ENCODE measurements at places on chromosomes 12 and 14.

DNA sequence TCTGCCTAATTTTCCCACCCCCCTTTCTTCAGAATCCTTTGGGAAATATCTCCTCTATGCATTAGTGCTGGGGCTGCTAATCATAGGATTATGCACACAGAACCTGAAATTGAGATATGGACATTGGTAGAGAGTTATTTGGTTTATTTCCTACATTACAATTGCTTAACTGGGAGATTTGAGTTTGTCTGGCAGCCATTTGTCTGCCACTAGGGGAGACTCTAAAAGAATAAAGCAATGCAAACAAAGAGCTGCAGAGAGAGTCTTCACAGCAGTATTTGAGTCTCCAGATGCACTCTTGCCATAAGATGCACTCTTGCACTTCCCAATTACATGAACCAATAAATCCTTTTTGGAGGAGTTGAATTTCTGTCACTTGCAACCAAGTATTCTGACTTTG lies 12.0 kb upstream of the PCNX4 start:
- DNase-seq = no peak

GRCh38 chr14:103121846-103122584 lies 1.2 kb upstream of the TNFAIP2 start:
- no peak for DNase-seq

DNA sequence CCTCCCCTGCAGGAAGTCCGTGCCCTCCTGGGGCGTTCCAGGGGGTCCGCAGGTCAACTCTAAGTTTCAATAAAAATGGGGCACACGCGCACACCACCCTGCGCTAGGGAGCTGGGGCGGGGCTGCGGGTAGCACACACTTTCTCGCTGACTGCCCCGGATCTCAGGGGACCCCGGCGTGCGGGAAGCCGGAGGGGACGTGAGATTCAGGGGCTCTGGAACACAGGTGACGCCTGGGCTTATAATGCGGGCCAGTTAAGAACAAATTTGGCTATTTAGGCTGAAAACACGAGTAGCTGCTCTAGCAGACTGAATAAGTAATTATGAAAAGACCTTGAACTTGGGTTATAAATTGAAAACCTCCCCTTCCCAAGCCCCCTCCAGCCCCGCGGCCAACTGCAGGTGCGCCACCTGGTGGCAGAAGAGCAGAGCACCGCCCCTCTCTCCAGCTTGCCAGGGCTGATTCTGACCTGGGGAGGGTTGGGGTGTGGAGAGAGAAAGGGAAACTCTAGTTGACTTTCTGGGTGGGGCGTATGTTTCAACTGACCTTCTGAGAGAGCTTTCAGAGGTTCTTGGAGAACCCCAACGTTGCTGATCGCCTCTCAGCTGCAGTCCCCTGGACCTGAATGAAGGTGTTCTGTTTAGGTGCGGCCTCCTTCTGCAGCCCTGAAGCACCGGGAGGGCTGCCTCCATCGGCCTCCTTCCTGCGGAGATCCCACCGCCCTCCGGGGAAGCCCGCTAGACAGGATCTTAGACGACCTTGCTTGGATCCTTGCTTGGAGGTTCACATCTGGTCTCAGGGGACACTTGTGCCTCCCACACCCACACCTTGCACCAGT lies 118.4 kb upstream of the EVL start:
- DNase-seq = no peak

DNA sequence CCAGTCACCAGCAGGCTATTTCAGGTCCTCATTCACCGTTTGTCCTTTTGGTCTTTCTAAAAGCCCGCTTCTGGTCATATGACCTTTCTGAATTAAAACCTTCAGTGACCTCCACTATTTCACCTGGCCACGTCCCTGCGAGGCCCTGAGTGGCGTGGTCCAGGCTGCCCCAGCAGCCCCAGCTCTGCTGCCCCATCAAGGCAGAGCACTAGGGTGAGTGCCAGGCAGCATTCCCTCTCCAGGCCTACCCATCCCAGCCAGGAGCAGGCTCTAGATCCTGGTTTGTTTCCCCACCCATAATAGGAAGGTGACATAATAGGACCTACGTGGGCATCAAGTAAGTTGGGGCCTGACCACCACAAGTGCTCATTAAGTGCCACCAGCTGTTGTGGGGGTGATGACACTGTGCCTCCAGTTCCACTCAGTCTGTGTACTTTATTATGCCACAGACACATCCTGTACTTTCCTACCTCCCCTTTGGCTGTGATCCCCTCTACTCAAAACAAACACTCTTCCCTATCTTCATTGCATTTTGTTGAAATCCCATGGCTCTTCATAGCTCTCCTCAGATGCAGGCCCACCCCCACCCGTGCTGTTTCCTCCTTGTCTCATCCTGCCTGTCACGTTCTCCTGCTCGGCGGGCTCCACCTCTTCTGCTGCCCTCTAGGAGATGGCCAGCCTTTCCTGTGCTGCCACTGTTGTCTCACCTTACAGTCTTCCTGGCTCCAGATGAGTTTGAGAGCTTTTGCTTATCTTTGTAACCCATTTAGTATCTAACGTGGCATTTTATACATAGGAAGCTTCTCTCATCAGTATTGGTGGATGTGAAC lies 21.4 kb downstream of the CKB start:
- DNase-seq = no peak

GRCh38 chr14:79656056-79656455 lies 555.2 kb downstream of the DIO2 start:
- DNase-seq = no peak

GRCh38 chr14:24082411-24083080 lies 11.2 kb downstream of the CPNE6 start:
- DNase-seq = no peak

- no peak for DNase-seq
Observed at GRCh38 chr12:226401-226800, 12.4 kb upstream of the SLC6A12 start.

GRCh38 chr12:89960607-89961394 lies 252.2 kb upstream of the ATP2B1 start:
- DNase-seq = no peak

DNA sequence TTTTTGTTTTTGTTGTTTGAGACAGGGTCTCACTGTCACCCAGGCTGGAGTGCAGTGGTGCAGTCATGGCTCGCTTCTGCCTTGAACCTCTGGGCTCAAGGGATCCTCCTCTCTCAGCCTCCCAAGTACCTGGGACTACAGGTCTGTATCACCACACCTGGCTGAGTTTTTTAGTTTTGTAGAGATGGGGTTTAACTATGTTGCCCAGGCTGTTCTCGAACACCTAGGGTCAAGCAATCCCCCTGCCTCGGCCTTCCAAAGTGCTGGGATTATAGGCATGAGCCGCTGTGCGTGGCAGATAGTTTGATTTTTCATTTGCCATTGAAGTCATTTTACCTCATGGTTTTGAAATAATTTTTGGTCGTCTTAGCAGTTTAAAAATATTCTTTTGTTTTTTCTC lies 94.3 kb upstream of the EIF5 start:
- no peak for DNase-seq

GRCh38 chr14:105491366-105491973 lies 424 bp downstream of the TEDC1 start:
- DNase-seq = no peak

DNA sequence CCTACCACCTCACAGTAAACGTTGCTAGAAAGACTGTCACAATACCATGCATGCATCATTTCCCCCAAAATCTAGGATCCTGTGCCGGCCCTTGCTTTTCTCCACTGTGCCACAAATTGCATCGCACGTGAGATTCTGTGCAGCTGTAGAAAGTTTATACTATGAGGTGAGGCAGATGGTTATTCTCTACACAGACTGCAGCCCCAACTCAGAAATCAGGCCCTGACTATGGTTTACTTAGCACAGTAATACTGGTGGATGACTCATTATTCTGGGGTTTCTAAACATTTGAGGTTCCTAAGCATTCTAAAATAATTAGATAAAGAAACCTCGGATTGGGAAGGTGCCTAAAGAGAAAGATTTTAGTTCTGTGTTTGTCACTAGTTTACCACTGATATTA lies 163.8 kb upstream of the CCDC198 start:
- no peak for DNase-seq

DNA sequence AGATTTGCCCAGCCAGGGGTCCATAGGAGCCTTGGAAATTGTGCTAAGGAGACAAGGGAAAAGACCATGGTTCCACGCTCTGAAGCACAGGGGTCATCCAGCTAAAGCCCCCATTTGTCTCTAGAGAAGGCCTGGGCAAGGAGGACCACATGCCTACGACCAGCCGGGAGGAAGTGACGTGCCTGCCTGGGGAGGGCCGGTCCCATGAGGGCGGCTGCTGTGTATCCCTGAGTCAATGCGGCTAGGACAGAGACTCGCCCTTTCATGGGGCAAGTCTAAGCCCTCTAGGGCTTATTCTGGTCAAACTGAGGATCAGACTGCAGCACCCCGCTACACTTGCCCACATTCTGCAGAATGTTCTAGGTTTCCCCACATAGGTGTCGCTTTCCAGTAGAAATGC lies 20.6 kb upstream of the RIN3 start:
- no peak for DNase-seq

DNA sequence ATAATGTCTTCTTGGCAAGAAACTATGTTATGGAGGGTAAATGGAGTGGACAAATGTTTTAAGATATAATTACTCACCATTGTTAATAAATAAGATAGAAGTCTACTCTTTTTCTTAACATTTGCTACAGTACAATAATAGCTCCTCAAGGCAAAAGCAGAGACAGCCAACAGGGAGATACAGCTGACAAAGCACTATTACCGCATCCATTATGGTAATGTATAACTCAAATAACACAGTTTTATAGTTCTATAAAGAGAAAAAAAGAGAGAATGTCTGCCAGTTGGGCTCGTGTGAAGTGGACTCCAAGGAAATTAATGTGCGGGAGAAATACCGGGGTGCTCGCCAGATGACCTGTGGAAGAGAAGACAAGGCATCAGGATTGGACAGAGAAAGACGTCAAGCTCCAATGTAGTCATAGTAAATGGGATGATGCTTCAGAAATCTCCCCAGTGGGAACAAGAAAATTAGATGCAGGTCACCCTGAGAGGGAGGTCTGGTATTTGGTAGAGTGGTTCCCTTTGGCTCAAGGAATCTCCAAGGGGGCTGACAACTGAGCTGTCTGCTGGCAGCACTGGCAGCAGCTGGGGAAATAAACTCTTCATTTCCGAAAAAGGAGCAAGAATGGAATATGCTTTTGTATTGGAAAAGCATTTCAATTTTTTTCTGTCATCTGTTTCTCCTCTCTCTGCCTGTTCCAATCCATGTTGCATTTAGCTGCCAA lies 343.9 kb downstream of the LRFN5 start:
- DNase-seq = no peak

- no peak for DNase-seq
Observed at GRCh38 chr12:76649099-76649498, 89.5 kb upstream of the OSBPL8 start.
